Astrocyte of the spinal cord (primary cell): ENCODE measurements at places on chromosomes 16 and 17.

DNA sequence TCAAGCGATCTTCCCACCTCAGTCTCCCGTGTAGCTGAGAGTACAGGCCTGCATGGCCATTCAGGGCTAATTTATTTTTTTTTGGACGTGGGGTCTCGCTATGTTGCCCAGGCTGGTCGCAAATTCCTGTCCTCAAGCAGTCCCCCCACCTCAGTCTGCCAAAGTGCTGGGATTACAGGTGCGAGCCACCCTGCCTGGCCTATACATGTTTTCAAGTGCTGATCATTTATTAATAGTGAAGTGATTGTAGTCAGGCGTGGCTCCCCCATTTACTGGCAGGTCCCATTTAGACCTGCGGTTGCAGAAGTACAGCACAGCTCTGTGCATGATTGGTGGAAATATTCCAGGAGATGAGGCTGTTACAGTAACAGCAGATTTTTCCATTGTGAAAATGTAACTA, 8.4 kb downstream of the FOXK2 start:
- DNase-seq: no peak

DNA sequence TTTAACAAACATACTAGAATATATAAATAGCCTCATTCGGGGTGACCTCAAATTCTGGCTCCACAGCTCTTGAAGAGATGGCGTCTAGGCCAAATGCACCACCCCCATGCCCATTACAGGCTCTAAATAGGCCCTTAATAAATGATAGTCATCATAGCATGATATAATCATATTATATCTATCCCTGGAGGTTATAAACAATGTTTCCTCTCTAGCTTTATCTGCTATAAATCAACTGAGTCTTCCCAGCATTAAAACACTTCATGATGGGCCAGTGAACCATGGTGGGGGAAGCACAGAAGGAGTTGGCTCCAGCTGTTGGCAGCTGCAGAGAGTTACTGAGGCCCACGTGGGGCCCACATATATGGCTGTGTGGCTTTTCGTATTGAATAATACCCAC, 214.9 kb upstream of the MPHOSPH6 start:
- no peak for DNase-seq

DNA sequence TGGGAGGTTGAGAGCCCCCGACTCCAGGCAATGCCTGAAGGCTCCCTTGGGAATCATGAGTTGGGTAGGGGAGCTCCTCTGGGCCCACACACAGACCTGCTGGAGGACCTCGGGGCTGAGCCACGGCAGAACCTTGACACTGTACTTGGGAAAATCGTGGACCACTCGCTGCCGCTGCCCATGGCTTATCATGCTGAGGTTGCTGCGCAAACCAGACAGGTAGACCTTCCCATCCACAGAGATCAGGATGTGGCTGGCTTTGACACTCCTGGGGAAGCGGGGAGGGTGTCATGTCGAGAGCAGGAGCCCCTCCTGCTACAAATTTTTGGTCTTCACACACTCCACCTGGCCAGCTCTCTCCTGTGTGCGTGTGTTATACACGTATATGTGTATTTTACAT, 7.2 kb upstream of the LIMD2 start:
- no peak for DNase-seq

DNA sequence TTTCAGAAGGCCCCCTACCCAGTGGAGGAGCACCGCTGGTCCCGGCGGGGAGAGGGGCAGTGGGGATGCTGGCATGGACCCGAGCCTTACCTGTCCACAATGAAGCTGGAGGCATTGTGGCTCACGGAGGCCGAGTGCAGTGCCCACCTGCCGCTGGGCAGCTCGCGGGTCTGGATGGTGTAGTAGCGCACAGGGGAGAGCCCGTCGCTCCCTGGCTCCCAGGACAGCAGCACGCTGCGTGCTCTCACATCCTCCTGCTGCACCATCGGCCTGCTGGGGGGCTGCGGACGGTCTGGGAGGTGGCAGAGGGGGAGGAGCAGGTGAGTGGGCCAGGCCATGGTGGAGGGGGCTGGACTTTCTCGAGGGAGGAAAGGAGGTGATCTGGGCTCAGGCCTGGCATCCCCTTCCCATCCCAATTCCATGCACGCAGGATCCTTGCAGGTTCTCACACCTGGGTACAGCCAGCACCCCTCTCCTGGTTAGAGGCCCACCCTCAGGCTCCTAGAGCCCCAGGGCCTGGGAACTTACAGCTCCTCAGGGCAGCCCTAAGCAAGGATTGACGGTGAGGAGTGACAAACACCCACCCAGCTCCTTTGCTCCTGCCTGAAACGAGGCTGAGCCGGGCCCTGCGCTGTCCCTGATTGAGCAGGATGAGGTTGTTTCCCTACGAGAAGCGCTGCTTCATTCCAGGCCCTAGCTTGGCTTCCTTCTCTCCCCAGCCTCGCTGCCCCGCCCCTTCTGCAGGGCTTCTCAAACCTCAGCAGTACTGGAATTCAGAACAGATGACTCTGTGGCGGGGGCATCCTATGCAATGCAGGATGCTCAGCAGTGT, 76.2 kb upstream of the CDC42EP4 start:
- peak; percentile 20 for DNase-seq

DNA sequence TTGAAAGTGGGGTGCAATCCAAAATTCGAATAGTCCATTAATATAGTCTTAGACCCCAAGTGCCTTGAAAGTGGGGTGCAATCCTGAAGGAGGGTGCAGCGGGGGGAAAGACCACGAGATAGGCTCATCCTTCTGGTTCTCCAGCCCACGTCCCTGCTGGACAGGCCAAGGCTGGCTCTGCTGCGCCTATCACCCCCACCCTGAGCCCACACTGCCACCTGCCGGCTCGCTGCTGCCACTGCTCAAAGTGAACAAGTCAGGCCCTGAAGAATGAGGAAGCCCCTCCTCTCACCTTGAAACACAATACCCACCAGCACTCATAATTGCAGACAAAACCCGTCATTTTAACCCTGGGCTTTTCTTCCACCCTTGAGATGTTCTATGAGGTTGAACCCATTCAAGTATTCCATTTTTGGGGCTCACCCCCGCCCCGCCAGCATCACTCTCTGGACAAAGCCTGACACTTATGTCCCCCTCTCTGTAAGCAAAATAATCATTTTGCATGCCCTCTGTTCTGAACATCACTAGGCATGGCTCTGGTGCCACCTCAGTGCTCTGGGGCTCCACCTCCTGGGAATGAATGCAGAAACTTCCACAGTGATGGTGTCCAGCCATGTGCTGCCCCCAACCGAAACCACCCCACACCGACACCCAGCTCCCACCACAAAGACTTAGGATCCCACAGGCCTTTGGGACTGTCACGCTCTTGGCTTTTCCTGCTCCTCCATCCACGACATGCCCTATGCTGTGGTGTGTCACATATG, 56.8 kb downstream of the BEAN1 start:
- DNase-seq: peak; percentile 63

- DNase-seq: no peak
These were observed 5.1 kb downstream of the BMERB1 start for GRCh38 chr16:15439521-15439920.

DNA sequence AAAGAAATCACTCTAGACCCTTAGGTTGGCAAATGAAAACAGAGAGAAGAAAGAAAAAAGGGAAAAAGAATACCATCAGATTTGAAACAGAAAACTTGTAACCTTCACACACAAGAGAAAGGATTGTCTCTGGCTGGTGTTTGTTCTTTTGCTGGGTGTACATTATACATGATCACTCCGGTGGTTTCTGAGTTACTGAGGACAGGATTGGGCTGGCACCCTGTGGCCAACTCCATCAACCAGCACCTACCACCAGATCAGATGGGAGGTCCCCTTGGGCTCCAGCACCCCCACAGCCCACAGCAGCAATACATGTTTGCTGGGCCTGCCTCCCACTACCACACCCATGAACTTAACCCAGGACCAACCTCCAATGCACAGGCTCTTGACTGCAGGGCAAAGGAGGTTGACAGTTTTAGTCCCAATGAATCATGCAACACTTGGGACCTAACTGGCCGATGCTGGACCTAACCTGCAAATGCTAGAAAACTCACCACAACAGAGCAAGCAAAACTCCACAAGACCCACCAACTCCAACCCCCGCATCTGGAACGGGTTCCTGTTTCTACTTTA, 308.3 kb downstream of the SOX9 start:
- DNase-seq: no peak

DNA sequence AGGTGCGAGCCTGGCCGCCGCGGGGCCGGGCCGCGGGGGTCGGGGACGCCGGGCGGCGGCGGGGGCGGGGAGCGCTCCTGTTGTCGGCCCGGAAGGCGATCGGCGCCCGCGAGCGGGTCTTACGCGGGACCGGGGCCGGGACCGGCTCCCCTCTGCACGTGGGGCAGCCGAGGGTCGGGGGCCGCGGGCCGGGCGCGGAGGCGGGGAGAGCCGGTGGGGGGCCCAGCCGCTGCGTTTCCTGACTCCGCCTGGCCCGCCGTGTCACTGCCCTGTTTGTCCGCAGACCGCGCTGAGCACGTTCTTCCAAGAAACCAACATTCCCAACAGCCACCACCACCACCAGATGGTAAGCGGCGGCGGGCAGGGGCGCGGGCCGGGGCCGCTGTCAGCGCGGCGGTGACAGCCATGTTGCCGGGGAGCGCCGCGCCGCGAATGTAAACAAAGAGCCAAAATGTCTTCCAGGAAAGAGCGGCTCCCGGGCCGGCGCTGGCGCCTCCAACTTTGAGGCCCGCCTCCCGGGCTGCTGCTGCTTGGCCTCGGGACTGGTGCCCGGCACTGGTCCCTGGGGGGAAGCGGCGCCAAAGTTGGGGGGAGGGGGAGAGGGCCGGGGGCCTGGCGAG, 586 bp downstream of the UBALD2 start:
- DNase-seq: no peak

DNA sequence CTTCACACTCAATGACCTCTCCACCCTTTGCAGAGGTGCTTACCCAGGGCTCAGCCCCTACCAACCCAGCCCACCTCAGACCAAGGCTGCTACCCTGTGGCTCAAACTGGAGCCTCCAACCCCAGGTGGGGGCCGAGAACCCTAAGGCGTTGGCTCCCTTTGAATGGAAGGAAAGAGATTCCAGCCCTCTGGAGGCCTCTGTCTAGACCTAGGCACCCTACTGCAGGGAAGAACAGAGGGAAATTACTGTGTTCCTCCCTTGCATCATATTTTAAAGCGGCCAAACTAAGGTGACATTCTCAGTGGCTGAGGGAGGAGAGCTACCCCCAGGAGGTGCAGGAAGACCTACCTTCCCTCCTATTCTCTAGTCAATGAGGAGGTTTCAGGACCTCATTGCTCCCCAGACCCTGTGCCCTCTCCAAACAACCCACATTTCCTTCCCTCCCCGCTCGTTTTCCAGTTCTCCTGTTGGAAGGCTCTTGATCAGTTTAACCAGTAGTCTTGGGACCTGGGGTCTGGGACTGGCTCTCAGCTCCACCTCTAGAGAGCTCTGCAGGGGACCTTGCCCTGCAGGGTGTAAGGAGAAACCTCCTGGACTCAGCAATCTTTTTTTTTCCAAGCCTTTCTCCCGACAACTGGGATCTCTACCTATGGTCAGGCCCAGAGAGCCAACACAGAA, 5.5 kb upstream of the HOXB8 start:
- peak; percentile 73 for DNase-seq

DNA sequence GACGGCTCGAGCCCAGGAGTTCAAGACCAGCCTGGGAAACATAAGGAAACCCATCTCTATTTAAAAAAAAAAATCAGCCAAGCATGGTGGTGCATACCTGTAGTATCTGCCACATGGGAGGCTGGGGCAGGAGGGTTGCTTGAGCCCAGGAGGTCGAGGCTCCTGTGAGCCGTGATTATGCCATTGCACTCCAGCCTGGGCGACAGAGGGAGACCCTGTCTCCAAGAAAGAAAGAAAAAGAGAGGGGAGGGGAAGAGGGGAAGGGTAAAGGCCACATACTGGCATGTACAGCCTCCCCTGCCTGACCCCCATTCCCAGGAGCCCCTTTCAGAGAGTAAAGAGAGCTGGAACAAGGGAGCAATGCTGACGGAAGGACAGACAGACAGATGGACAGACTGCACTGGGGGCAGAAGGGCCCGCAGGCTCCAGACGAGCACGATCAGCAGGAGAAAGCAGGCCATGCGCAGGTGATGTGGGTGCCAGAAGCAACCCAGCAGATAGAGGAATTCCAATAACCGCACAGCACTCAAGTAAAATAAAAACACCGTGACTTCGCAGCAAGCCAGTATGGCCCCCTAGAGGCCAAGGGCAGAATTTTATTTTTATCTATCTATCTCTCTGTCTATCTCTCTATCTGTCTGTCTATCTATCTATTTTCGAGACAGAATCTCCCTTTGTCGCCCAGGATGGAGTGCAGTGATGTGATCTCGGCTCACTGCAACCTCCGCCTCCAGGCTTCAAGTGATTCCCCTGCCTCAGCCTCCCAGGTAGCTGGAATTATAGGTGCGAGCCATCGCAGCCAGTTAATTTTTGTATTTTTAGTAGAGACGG, 27.1 kb upstream of the SNN start:
- DNase-seq: peak; percentile 65

DNA sequence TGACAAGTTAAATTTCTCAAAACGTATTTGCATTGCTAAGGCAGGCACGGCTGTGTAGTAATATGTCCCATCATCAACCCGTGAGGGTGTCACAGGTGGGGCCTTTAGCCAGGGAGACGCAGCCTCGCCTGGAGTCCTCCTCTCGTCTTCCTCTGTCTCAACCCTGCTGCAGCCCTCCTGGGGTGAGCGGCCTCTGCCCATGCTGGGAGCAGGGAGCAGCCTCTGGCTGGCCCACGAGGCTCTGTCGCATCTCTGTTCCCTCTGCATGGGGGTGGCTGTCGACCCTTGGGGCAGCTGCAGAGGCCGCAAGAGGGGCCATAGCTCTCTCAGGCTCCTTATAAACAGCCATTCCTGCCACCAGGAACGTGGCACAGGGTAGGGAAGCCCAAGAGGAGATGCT, 806 bp upstream of the SMIM5 start:
- no peak for DNase-seq

GRCh38 chr17:77186141-77186604, 45.4 kb downstream of the SEC14L1 start:
- DNase-seq: no peak

GRCh38 chr16:2498531-2499253, 15.1 kb upstream of the ATP6V0C start:
- DNase-seq: no peak

GRCh38 chr16:74264811-74265210, 31.8 kb upstream of the PSMD7 start:
- DNase-seq: no peak

DNA sequence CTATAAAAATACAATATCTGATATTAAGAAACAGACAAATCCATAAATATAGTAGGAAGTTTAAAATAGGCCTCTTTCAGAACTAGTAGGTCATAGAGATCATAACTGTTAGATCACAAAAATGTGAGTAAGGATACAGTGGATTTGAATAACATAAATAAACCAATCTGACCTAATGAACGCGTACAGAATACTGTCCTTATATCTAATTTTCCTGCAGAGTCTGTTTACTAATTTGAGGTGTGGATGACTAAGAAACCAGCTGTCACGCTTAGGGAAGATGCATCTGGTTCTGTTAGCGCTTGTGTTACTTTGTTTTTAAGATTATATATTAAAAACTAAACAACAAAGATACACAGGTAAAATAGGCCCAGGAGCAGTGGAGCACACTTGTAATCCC, 14.8 kb downstream of the CPD start:
- DNase-seq: no peak
